ENCODE measurements at places on chromosomes 16 and 17. TPM values are rescaled to one million over a fixed set of nuclear protein-coding genes. Genes with fewer than 3 reads are reported as not detected.

DNA sequence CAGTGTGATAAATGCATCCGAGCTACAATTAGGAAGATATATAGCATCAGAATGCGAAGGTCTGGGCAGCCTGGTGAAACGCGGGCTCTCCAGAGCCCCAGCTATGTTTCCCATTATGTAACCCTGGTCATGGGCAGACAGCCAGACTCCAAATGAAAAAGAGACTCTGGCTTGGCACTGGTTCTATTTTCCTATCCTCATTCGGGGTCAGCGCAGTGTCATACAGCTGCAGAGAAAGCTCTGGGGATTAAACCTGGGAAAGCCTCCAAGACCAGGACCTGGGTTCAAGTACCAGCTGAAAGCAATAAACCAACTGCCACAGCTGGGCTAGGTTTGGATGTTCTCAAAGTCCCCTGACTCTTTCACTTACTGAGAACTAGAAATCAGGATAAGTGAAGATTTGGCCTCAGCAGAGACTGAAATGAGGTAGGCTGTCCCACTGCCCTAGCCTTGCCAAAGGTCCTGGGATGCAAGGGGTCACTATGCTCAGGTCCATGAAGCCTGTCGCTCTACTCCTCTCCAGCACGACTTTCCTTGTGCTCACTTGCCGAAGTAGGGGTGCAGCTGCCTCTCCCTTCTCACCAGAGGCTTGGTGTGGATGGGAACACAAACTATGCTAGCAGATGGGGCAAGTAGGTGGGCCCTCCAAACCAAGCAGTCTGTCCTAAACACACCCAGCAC lies 123.8 kb downstream of the SMG6 start:
- DNase-seq, result no peak
- H3K27ac ChIP-seq, result no peak overlapping the region
- no peak overlapping the region for H3K4me3 ChIP-seq
- H3K4me1 ChIP-seq, result peaks cover 57% of the 10 kb centered on the region
- peaks cover 49% of the 10 kb centered on the region for H3K36me3 ChIP-seq

DNA sequence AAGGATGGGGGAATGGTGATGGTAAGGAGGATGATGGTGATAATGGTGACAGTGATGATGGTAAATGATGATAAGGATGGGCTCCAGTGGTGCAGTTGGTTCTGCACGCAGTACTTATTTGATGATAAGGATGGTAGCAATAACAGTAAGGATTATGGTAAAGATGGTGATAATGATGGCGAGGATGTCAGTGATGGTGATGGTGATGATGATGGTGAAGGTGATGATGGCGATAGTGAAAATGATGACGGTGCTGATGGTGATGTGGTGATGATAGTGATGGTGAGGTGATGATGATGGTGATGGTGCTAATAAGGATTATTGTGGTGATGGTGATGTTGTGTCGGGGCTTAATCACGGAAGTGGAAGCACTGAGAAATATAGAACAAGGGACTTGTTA lies 103.7 kb downstream of the C16orf95 start:
- H3K27me3 ChIP-seq, result no peaks in the 10 kb centered on the region
- no peaks in the 10 kb centered on the region for H3K4me1 ChIP-seq
- H3K27ac ChIP-seq, result no peak overlapping the region
- no peaks in the 10 kb centered on the region for H3K36me3 ChIP-seq

- no peak for DNase-seq
- peaks cover 20% of the 10 kb centered on the region for H3K27me3 ChIP-seq
- H3K4me1 ChIP-seq, result peaks cover 1% of the 10 kb centered on the region
- no peak overlapping the region for H3K27ac ChIP-seq
- H3K4me3 ChIP-seq, result no peak overlapping the region
These were observed 14.0 kb upstream of the RNF135 start for GRCh38 chr17:30956764-30957374.

- H3K4me3 ChIP-seq, result no peak overlapping the region
- H3K27ac ChIP-seq, result no peak overlapping the region
- DNase-seq, result no peak
These were observed 6.5 kb upstream of the NECAB2 start for GRCh38 chr16:83961591-83961990.

GRCh38 chr17:1169221-1169928 lies 10.4 kb downstream of the ABR start:
- no peaks in the 10 kb centered on the region for H3K27me3 ChIP-seq
- DNase-seq, result no peak
- no peaks in the 10 kb centered on the region for H3K36me3 ChIP-seq
- H3K4me3 ChIP-seq, result no peak overlapping the region
- H3K4me1 ChIP-seq, result peaks cover 10% of the 10 kb centered on the region

- H3K27me3 ChIP-seq, result no peaks in the 10 kb centered on the region
- no peak for DNase-seq
- peaks cover 26% of the 10 kb centered on the region for H3K4me1 ChIP-seq
- H3K4me3 ChIP-seq, result no peak overlapping the region
These were observed 2.1 kb upstream of the UBB start for GRCh38 chr17:16378636-16379282.

GRCh38 chr17:29573871-29574731 lies 5.6 kb downstream of the TP53I13 start:
- H3K27me3 ChIP-seq, result no peaks in the 10 kb centered on the region
- DNase-seq, result no peak
- H3K27ac ChIP-seq, result no peak overlapping the region
- H3K4me1 ChIP-seq, result peaks cover 15% of the 10 kb centered on the region

GRCh38 chr16:19678804-19679203 lies 39.2 kb downstream of the KNOP1 start:
- H3K4me3 ChIP-seq, result no peak overlapping the region
- no peaks in the 10 kb centered on the region for H3K27me3 ChIP-seq
- peaks cover 19% of the 10 kb centered on the region for H3K36me3 ChIP-seq
- H3K4me1 ChIP-seq, result no peaks in the 10 kb centered on the region

DNA sequence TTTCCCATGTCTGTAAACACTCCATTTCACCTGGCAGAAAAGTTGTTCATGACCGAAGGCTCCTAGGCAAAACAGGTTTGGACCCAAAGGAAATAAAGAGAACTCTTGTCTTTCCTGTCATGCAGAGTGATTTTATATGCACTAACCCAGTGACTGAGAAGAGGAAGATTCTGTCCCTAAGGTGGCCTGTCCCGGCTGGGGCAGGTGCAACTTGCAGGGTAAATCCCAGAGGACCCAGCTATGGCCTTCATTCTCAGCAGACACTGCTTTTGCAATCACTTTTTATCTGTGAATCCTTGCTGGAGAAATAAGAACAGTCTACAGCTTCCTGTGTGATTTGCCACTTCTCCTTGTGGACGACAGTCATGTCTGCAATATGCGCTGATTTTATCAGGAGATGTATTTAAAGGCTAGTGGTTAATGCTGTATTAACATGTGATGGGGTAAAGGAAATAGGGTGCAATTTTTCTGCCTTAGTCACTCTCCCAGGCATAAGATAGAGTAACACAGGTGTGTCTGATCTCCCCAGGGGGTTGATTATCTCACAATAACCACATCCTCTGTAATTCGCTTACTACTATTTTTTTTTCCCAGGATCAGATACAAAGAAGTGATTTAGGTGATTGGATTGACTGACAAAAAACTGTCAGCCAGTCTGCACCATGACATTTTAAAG lies 696.8 kb upstream of the SOX9 start:
- no peak overlapping the region for H3K4me3 ChIP-seq
- H3K4me1 ChIP-seq, result no peaks in the 10 kb centered on the region
- H3K27me3 ChIP-seq, result no peaks in the 10 kb centered on the region
- no peak for DNase-seq
- H3K27ac ChIP-seq, result no peak overlapping the region
- H3K36me3 ChIP-seq, result no peaks in the 10 kb centered on the region

GRCh38 chr17:67171560-67171959 lies 73.4 kb downstream of the HELZ start:
- H3K4me3 ChIP-seq, result no peak overlapping the region
- peak overlapping the region; percentile 14 for H3K27ac ChIP-seq
- no peak for DNase-seq
- H3K36me3 ChIP-seq, result peaks cover 43% of the 10 kb centered on the region
- H3K4me1 ChIP-seq, result peaks cover 8% of the 10 kb centered on the region

DNA sequence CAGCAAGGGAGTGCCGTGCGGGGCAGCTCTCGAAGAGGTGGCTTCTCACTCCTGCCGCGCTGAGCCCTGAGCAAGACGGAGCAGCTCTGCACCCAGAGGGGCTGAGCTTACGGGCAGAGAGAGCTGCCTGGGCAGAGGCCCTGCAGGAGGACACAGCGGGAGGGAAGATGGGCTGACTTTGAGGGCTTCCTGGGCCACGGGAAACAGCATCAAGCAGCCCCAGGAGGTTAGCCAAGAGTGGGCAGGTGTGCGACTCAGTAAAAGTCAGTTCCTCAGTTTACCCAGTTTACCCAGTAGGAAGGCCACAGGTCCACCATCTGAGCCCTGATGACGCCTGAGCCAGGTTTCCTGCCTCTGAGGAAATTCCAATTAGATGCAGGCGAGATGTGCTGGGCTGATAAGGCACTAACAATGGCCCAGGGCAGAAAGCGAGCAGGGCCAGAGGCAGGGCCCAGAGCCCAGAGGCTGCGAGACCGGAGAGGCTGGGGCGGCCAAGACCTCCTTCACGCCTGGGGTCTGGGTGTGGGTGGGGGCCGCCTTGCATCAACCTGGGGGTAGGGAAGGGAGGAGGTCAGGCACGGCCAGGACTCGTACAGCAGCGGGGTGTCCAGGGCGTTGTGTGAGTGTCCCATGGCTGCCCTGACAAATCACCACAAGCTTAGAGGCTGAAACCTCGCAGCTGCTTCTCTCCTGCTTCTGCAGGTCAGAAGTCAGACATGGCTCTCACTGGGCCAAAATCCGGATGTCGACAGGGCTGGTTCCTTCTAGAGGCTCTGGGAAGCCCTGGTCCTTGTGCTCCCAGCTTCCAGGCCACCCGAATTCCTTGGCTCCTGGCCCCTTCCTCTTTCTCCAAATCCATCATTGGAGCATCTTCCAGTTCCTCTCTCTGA lies 32.0 kb upstream of the CIBAR2 start:
- H3K27me3 ChIP-seq, result peaks cover 3% of the 10 kb centered on the region
- H3K36me3 ChIP-seq, result no peaks in the 10 kb centered on the region
- no peak overlapping the region for H3K27ac ChIP-seq
- no peaks in the 10 kb centered on the region for H3K4me1 ChIP-seq

GRCh38 chr17:28846231-28846630 lies 3.6 kb upstream of the FAM222B start:
- H3K27ac ChIP-seq, result no peak overlapping the region
- H3K4me3 ChIP-seq, result no peak overlapping the region
- H3K27me3 ChIP-seq, result no peaks in the 10 kb centered on the region
- no peak for DNase-seq

DNA sequence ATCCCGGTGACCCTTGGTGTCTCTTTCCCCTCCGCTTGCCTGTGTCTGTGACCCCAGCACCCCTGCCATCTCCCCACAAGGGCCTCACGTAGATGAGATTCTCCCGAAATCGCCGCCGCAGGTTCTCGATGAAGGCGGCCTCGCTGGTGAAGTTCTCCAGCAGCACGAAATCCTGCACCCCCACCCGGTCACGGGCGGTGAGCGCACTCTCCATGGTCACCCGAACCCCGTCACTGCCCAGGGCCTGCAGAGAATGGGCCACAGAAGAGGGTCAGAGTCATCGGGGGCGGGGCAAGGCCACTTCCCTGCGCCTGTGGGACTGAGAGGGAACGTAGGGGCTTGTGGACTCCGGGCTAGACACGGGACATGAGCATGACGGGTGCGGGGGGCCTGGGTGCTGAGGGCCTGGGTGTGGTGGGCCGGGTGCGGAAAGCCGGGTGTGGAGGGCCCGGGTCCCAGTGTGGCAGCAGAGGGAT lies 8.4 kb downstream of the MYO1C start:
- H3K4me3 ChIP-seq, result peak overlapping the region; percentile 57
- H3K27ac ChIP-seq, result no peak overlapping the region
- H3K27me3 ChIP-seq, result no peaks in the 10 kb centered on the region
- peaks cover 24% of the 10 kb centered on the region for H3K4me1 ChIP-seq
- no peak for DNase-seq
- H3K36me3 ChIP-seq, result peaks cover 5% of the 10 kb centered on the region

GRCh38 chr16:53502331-53503269 lies at the start of gene AKTIP:
AKTIP (minus strand) TSS chr16:53503209; CDS start chr16:53500259, 2,950 bp downstream.
- peak; percentile 52 for DNase-seq
- H3K36me3 ChIP-seq, result peaks cover 42% of the 10 kb centered on the region
- H3K4me3 ChIP-seq, result peak within 1 kb of the TSS; percentile 93
- peak within 1 kb of the TSS; percentile 91 for H3K27ac ChIP-seq

The MYL11 gene
- total RNA-seq, result not detected

The C1QTNF8 gene
- not detected for total RNA-seq

The LRRC75A gene
- 5.7 TPM for total RNA-seq

The GPR139 gene
- total RNA-seq, result not detected

Data from activated CD8-positive, alpha-beta T cell treated with anti-CD3 and anti-CD28 coated beads, Interleukin-2, amount 10 ng/mL, durations not matched to agents 7 days and 5 days (primary cell).